ENCODE measurements at places on chromosomes 4 and X.

- no peak for DNase-seq
Measured at GRCh38 chr4:133058701-133059100, 90.4 kb upstream of the PCDH10 start.

GRCh38 chr4:121072224-121073003, at the start of gene NDNF:
TSS of gene NDNF (minus strand) at chr4:121072535. CDS start at chr4:121045837, 26,698 bp downstream.
- DNase-seq, result peak; percentile 20

DNA sequence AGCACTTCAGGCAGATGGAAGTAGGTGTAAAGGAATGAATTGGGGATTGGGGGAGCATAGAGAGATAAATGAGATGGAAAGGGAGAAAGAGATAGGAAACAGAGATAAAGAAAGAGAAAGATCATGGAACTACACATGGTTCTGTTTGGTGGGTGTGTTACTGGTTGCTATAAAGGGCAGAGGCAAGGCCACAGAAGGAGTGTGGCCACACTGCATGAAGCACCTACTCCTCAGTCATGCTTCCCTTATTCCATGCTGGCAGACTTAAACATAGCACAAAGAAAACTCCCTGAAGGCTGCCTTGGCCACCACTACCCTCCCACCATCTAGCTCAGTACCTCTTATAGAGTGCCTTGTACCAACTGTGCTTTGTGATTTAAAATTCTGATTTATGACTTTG, 56.9 kb downstream of the OPHN1 start:
- DNase-seq, result no peak

DNA sequence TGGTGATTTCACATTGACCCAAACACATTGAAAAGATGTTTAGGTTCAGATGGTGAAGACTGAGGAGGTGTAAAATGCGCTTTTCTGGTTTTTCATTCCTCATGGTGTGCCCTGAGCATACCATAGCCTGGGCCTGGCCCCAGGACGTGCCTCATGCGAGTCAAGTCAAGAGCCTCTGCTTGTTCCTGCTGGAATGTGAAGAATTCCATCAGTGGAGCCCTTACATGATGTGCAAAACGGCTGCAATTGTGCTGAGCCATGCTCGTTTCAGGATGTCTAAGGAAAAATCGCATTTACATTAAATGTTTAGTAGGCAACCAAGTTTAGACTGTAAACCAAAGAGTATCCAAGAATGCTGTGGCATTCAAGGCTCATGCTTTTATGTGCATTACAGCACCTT, 34.9 kb downstream of the GYG2 start:
- DNase-seq, result no peak

GRCh38 chrX:118603981-118604380, 108.4 kb downstream of the DOCK11 start:
- DNase-seq, result peak; percentile 33

DNA sequence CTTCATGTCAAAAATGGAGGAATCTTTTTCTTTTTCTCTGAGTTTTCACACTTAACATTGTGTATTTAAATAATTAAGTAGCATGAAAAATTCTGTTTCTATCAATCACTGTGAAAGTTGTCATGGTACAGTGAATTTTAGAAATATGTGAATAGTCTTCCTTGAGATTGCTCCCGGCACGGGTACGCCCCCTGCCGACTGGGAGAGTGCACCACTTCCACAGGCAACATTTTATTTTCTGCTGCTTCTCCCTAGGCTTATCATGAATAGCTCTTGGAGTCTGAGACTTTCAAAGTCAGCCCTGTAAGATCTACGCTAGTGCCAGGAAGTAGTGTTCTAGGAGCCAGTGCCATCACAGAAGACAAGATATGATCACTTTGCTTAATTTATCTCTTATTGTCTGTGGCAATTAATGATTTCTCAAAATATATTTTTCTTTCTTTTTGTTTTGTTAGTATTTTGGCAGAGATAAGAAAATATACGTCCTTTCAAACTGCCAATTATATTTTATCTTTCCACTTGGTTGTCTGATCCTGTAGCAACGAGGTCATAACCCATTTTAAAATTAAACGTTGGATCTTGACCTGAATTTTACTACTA, 763.8 kb upstream of the AADAT start:
- no peak for DNase-seq

DNA sequence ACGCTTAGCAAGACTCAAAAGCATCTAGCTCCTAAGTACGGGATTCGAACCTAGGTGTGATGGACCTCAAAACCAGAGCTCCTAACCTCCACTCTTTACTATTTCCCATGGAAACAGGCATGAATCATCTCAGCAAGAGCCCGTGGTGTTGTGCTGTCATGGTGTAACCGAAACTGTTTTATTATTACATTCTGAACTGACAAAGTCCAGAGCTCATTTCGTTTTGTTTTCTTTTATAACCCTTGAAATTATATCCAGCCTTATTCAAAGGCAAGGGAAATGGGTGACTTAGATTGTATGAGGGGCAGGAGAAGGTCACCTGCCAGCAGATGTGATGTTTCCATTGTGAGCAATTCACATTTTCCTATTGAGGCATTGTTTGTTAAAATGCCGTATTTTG, 301.1 kb downstream of the FRMPD4 start:
- DNase-seq, result no peak

DNA sequence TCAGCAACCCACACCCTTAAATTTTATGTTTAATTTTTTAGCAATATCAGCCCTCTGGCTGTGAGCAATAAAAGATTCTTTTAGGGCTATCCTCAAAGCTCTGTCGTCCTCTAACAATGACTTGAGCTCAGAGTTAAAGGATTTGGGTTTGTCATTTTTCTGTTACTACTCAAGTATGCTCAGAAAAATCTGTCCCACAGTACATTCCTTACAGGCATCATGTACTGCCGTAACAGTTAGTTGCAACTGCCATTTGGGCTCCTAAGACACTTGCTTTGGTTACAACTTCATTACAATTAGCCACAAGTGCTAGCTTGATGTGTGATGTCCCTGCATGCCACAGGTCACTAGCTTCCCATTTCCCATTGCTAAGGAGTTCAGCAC, 33.2 kb downstream of the COQ2 start:
- no peak for DNase-seq

- no peak for DNase-seq
Measured at GRCh38 chrX:38857736-38858523, 56.7 kb downstream of the MID1IP1 start.

DNA sequence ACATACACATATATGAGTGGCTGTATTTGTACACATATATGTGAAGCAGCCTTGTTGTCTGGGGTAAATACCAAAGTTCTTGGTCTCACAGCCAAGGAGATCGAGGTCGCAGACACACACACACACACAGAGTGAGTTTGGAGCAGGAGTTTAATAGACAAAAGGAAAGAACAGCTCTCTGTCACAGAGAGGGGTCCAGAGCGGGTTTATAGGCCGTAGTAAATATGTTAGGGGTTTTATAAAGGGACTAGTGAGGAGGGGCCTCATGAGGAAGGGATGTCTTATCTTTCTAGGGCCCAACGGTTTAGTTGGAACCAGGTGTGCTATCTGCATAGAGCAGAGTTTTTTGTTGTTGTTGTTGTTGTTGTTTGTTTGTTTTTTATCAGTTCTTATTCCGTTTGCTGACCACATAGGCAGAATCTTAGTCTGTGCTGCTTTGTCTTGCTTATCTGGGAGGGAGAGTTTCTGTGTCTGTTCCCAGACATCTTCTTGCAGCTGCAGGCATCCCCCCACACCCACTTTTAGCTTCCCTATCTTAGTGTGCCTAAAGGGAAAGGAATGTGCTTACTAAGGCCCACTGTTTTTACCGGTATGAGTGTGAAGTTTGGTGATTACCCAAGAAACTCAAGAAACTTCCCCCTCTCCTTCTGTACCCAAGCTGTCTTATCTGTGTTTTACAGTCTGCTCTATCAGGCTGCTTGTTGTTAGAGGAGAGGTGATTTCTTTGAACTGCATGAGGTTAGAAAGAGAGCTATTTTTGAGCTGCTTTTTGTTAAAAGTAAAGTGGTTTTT, 91.9 kb downstream of the TENT5D start:
- DNase-seq, result no peak

- peak; percentile 24 for DNase-seq
Measured at GRCh38 chr4:81453024-81453423, 18.7 kb downstream of the RASGEF1B start.

DNA sequence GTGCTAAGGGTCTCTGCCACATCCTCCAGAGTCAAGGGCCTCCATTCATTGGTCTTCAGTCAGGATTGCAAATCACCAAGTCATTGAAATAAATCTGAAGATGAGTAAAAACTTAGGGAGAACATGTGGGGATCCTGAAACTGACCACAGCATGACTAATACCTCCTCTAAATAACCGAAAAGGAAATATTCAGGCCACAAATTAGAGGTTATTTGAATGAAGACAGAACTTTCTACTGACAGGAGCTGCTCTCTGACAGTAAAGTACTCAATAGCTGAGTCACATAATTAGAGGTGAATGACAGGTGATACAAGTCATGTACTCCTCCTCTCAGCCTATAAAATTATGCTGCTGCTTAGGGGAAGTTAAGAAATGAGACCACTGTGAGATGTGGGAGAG, 240.2 kb upstream of the F9 start:
- DNase-seq, result no peak

- DNase-seq, result no peak
Measured at GRCh38 chr4:82903737-82904136, 3.2 kb downstream of the THAP9 start.
